HuH-7 (cell line): ENCODE measurements at places on chromosomes 12 and 14.

GRCh38 chr14:57822081-57822480 is 43.8 kb downstream of the SLC35F4 start:
- DNase-seq = no peak

GRCh38 chr12:612293-612692 is 51.0 kb downstream of the NINJ2 start:
- DNase-seq = no peak

DNA sequence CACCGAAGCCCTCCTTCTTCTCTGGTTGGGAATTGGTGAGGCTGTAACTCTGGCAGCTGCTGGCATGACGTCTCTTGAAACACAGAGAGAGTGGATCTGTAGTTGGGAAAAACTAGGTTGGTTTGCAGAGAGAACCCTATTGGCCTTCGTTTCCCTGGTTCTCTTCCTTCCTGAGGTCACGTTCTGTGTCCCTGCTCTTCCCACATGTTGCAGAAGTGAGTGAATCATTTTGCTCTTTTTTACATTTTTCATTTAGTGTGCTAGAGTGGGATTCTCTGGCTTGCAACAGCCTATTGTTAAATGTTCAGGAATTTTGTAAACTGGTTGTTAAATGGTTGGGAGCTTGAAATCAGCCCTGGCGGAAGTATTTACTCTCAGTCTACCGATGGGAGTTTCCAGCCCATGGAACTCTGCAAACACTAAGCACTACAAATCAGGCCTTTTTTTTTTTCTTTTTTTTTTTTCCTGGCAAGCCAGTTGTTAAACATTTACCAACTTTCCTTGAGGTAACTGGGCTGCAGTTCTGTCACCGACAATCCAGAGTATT is 26.8 kb upstream of the CKAP4 start:
- DNase-seq = no peak

- no peak for DNase-seq
Measured at GRCh38 chr14:24310646-24311604, at the start of gene LTB4R. LTB4R (plus strand) TSS chr14:24311502; CDS start chr14:24315652, 4,150 bp downstream.

GRCh38 chr12:123808167-123808566 is 46.1 kb downstream of the DNAH10 start:
- peak; percentile 59 for DNase-seq

DNA sequence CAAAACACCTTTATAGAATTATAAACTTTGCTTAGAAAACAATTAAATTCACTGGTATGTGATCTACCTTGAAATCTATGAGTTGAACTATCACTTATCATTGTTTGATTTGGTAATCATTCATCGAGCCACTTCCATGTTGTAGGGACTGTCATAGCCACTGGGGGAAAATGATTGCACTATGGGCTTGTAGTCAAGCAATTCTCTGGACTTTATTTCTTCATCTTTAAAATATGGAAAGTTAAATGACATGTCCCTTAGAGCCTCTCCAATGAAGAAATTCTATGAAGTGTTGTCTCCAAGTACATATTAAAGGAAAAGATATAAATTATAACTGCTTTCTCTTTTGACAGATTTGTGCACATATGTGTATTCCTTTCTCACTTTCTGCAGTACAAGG is 97.3 kb downstream of the NELL2 start:
- DNase-seq = no peak

GRCh38 chr12:50053583-50053982 is 3.8 kb upstream of the ASIC1 start:
- no peak for DNase-seq

DNA sequence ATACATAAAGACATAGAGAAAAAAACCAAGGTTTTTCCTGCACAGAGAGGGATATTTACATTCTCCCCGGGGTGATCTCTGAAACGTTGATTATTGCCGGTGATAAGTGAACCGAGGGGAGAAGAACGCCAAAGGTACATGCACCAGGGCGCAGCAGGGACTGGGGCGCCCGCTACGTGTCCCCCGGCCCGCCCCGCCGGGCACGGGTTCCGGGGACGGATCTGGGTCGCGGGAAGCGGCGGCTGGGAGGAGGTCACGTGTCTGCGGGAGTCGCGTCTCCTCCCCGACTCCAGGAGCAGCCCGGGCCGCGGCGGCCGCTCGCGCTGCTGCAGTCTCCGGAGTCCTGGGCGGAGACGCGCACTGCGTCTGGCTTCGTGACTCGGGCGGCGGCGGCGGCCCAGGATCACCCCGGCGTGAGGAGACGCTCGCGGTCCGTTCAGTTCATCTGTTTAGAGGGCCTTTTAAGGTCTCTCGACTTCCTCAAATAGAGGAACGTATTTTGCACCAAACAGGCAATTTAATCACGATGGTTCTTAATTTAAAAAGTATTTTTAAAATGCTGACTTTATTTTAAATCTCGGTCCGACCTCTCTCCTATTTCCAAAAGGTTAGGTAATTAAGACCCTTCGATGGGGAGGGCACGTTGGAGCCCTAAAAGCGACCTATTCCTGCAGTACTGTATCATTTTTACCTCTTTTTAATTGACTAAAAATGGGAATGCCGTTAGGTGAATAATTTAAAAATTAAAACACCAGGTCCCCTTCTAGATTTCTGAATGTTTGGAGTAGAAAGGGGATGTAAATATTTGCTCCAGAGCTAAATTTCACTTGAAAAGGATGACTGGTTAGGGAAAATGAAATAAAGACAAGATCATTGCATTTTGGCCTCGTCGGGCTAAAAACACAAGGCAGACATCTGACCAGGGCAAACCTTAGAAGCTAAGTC is 1.8 kb upstream of the BHLHE41 start:
- peak; percentile 88 for DNase-seq

DNA sequence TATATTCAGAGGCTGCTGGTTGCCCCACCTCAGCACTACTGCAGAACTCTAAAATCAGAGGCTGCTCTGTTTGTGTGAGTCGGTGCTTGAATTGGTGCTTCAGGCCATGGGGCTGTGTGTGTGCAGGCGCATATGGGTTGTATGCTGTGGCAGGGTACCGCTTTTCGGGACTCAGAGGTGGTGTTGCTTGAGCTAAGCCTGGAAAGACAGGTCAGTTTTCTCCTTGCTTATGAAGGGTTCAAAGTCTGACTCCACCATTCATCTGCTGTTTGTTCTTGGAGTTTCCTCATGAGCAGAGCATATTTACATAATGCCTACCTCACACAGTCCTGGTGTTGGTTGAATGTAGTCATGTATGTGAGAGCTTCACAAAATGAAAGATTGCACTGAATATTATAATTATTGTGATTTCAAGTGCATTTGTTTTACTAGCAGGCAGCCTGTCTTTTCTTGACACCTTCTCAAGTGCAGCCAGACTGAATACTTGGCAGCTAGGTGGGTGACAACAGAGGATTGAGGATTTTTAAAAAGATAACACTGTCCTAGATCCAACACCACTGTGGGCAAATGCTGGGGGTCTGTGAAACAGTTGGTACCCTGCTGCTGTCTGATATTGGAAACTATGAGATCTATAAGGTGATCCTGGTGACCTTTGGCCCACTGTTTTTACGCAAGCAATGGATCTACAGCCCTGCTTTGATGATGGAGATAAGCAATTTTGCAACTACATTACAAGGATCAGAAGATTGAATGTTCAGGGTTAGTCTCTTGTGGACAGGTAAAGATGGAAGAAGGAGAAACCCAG is 1.0 kb upstream of the ANG start:
- peak; percentile 59 for DNase-seq

DNA sequence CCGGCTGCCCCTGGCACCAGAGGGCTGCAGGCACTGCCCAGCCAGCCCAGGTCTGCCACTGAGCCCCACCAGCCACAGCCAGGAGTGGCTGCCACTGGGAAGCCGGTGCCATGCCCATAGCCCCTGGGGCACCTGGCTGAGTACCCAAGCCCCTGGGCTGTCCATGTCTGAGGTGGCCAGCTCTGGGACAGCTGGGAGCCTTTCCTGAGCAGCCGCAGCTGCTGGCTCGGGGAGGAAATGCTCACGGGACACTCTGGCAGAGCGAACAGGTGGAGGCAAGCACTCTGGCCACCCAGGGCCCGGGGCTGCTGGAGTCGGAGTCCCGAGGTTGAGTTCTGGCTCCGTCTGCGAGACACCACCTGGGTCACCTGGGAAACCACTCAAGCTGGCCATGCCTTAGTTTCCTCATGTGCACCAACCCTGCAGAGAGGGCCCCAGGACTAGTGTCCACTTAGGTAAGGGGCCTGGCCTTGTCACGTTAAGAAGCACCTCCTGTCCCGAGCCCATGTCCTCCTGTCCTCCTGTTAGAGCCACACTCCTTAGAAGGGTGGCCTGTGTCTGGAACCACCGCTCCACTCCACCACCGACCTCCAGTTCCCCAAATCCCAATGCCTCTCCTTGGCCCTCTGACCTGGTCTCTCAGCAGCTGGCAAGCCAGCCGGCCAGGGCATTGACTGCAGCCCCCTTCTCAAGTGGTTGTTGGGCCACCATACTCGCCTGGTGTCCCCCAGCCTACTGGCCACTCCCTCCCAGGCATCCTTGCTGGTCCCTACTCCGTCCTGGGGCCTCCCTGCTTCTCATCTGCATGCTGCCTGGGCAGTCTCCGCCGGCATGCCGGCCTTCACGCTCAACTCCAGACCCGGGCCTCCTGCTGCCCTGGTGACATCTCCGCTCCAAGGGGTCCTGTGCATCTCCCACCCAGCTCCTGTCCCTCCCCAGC is 45.3 kb downstream of the BEGAIN start:
- DNase-seq = no peak

DNA sequence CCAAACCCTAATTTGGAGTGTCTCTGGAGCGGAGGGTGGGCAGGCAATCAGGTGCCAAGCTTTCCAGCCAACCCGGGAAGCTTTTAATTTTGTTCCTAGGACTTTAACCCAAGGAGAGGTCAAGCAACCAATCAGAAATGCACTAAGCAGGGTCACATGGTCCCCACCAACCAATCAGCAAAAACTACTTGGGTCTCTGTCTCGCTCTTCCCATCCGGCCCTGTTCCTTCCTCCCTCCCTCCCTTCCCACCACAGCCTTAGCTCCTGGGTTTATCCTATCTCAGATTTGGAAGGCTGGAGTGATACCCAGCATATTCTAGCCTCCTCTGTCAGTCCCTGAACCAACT is 7.3 kb downstream of the HOXC5 start:
- peak; percentile 91 for DNase-seq

- DNase-seq = no peak
Measured at GRCh38 chr14:96421236-96421635, 29.3 kb downstream of the AK7 start.

DNA sequence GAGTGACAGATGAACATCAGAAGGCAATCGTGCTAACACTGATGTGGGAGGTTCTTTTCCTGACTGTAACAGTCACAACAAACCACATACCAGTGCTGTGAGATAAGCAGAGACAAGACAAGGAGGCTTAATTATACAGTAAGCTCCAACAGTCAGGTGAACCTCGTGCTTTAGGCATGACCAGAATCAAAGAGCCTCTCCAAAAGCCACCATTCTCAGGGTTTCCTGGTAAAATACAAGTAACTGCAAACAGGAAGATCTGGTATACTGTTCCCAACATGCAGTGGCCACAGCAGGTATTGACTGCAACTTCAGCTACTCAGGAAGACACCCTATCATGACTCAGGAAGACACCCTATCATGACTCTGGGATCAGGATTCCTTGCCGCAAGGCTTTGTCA is 47.3 kb upstream of the GTF2A1 start:
- DNase-seq = no peak

DNA sequence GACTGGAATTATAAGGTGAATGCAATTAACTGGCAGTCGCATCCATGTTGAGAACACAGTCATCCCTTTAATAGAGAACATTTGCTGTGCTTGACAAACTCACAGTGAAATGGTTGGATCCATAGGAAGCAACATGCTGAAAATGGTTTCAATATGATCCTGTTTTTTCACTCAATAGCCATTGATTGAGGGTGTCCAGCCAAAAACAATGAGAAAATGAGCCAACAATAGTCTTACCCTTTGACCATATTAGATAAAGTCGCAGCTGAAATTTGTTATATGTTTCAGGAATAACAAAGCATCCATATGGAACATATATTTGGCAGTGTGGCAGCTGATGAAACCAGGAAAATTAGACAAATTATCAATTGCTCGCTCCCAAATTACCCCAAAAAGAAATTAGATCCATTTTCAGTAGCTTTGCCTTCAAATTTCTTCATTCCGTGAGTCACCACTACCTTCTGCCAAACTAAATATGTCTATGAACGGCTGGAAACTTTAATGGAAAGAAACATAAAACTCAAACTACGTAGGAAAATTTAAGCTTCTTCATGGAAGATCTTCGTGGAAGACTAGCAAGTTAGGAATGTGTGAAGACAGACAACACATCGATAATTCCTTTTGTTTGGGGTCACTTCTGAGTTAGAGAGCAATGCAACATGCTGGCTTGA is 17.4 kb downstream of the IGF1 start:
- DNase-seq = no peak
